ENCODE measurements at places on chromosomes 4 and X.

- DNase-seq = no peak
These were observed 183.3 kb downstream of the ZIC3 start for GRCh38 chrX:137749246-137749645.

DNA sequence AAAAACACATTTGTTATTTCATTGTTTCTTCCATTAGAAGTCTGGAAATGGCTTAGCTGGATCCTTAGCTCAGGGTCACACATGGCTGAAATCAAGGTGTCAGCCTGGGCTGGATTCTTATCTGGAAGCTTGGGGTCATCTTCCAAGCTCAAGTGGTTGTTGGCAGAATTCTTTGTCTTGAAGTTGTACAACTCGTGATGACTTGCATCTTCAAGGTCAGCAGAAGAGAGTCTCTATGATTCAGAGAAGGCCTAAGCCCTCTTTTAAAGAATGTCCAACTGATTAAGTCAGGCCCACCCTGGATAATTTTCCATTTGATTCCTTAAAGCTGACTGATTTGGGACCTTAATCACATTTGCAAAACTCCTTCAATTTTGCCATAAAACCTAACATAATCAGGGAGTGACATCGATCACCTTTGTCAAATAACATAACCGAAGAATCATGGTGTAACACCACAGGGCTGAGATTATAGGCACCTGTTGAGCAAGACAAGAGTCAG is 22.1 kb downstream of the TMSB4X start:
- DNase-seq = no peak

DNA sequence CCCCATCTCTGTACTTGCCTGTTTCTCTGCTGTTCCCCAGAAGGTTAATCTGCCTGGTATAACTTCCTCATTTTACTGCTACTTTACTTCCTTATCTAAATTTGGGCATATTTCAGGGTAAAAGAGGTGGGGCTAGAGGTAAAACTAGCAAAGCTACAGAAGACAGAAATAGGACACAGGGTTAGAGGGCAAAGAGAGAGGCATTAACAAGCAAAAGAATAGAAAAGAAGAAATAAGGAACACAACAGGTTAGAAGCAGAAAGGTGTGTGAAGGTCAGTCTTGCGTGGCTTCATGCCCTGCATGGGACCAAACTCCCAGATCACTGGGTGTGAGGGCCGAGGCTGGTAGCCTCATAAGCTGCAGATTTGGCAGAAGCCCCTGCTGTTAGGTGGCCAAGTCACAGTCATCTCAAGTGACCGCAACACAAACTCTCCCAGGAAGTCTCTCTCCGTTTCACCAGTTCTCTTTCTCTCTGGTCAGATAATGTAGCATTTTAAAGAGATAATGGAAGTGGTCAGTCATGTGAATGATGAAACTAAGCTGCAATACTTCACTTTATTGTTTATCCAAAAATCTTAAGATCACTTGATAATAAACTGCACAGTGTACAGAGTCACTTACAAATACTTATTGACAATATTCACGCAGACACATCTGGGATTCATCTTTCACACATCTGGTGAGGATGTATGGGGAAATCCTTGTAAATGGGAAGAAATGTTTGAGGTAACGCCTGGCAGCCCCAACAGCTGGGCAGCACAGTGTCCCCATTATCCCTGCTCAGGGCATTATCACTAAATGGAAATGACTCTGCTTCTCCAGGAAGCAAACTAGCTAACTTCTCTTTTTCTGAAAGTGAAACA is 16.4 kb downstream of the TMEM154 start:
- DNase-seq = no peak

DNA sequence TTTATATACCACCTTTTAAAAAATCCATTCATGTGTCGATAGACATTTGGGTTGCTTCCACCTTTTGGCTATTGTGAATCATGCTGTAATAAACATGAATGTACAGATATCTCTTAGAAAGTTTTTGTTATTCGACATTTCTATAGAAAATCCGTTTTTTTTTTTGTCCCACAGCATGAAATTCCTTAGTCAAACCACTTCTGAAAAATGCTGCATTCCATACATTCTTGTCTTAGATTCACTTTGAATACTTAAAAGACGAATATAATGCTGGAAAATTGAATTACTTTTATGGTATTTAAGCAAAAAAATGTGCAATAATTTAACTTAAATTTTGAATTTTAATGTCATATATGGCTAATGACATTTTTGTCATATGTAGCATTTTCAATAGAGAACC is 1345.5 kb downstream of the TECRL start:
- no peak for DNase-seq

GRCh38 chr4:69098470-69098869 is 2.2 kb downstream of the UGT2B7 start:
- no peak for DNase-seq

DNA sequence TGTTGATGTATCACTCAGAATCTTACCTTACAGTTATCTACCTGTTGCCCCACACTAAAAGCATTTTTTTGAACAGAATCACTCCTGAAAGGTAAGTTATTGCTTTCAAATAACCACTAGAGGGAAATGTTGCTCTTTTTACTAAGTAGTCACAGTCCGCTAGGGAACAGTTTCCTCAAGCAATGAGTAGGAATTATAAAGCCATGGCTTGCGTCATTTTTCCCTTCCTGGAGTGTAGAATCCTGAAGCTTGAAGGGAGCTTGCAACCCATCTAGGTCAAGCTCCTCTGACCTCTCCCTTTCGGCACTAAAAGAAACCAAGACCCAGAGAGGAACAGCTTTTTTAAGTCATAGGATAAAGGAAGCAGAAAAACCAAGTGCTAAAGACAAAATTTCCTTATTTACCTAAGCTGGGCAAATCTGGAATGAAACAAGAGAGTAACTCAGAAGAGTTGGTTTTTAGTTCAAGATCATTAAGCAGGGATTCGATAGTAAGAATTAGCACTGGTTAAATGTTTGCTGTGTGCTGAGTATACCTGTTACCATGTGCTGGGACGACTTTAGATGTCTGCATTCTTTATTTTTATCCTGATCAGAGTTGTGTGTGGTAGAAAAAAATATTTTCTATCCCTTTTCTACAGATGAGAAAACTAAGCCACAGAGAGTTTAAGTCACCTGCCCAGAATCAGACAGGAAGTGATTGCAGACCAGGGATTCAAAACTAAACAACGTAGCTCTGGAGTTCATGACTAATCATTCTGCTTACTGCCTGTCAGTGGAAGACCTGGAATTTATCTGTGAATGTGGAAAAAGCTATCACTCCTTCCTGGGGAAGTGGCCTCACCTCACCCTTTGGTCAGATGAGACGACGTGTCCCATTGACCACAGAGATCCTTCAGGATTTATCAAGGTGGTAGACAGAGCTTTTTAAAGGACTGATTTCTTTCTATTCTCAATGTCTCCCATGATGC is 631.5 kb downstream of the RAB28 start:
- no peak for DNase-seq

GRCh38 chrX:50973199-50973598 is 62.7 kb downstream of the BMP15 start:
- DNase-seq = no peak

DNA sequence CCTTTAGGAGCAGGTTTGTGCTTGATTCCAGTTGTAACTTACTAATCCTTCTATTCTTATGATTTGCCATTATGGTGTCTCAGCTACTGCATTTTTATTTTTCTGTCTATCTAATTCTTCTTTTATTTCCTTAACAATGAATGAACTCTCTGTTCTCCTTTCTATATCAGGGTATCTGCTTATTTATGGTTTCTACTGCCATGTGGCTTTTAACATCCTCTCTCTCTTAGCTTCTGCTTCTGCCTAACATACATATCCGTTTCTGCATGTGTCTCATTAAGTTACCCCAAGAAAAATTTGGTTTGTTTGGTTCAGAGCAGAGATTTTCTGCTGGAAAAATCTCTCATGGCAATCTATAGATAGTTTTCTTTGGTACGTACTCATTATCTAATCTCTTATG is 614.4 kb downstream of the RPA4 start:
- no peak for DNase-seq

- no peak for DNase-seq
These were observed 87.5 kb downstream of the GLRA2 start for GRCh38 chrX:14616836-14617235.

- DNase-seq = no peak
These were observed 251.4 kb upstream of the DDX53 start for GRCh38 chrX:22748093-22748999.

GRCh38 chr4:80948141-80948540 is 82.4 kb upstream of the BMP3 start:
- DNase-seq = no peak

GRCh38 chrX:135384161-135384836 is 37.4 kb upstream of the SMIM10L2A start:
- peak; percentile 41 for DNase-seq

- no peak for DNase-seq
These were observed 78.8 kb downstream of the CLDN22 start for GRCh38 chr4:183241322-183241640.

- DNase-seq = no peak
These were observed 39.3 kb upstream of the PRPS2 start for GRCh38 chrX:12751887-12752286.

DNA sequence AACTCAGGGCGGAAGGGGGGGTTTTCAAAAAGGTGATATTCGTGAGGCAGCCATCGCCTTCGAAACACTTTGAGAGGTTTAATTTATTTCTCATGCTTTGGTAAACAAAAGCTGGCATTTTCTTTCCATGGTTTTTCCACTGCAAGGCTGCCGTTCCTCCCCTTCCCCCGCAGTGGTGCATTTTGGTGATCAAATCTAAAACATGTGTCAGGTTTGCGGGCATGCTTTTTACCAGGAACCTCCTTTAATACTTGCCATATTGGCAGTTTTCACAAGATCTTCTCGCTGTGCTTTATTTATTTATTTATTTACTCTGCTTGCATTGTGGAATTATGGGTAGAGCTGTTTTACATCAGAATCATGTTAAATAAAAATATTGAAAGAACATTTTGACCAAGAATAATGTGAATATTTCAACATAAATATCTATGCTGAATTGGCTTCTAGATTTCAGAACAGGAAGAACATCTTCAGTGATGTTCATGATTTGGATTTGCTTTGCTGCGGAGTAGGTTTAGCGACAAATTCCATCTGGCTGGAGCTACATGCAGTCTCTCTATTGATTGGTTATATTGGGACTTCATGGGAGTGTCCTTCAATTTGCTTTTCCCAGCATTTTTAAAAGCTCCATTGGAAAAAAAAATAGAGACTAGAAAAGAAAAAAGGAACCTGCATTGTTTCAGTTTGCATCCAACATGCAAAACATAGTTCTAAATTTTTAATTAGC is 54.4 kb downstream of the STOX2 start:
- no peak for DNase-seq

- no peak for DNase-seq
These were observed 22.0 kb upstream of the TMPRSS11B start for GRCh38 chr4:68267433-68267944.

- DNase-seq = no peak
These were observed 54.3 kb downstream of the DCTD start for GRCh38 chr4:182862921-182863320.

DNA sequence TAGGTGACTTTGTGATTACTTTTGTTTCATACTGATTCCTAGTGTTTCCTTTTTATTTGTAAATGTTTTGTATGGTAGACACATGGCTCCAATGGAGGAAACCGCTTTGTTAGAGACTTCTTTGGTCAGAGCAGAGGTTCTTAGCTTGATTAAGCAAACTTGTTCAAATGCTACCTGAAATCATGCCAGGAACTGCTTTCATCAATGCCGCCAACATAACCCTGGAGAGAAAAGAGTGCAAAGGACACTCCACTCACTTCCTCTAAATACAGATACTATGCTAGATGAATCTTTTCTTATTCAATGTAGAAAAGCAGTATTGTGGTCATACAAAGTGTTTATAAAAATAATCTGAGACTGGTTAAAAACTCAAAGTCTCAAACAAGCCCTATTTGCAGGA is 25.7 kb upstream of the COX7B2 start:
- DNase-seq = no peak

DNA sequence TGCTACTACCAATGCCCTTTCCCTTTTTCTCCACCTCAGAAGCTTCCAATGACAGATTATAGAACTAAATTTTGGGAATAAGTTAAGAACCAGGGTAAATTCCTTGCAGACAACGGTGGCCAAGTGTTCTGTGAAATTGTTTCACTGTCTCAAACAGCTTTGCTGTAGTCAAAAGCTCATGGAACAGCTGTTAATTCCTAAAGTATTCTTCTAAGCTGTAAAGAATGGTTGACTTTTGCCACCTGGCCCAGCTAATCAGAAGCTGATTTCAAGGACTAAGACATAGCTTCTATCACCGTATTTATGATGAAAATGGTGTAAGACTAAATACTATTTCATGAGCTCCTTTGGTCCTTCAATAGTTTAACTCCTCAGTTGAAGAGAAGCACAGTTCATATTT is 297.5 kb downstream of the IL1RAPL2 start:
- no peak for DNase-seq

DNA sequence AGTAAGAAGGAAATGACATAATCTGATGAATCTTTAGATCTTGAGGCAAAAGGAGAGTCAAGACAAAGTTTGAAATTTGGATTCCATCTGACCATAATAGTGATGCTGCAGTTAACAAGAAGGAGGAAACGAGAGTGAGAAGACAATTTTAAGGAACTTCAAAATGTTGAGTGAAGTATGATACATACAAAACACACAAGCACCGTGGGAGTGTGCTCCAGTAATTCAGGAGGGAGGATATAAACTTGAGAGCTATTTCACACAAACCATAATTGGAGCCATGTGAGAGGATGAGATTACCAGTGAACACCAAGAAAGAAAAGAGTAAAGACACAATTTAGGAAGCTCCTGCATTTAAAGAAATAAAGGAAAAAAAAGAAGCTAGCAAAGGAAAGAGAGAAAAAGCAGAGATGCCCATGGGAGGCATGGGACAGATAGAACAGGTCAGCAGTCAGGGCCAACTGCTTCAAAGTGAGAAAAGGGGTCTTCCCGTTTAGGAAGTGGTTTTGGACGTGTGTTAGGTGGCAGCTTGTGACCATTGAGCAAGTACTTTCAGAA is 150.7 kb upstream of the SLC7A11 start:
- DNase-seq = no peak

GRCh38 chrX:54540289-54540688 is 10.3 kb downstream of the GNL3L start:
- no peak for DNase-seq

Data from T-helper 22 cell (primary cell).